ENCODE measurements at places on chromosomes 13 and 19.

DNA sequence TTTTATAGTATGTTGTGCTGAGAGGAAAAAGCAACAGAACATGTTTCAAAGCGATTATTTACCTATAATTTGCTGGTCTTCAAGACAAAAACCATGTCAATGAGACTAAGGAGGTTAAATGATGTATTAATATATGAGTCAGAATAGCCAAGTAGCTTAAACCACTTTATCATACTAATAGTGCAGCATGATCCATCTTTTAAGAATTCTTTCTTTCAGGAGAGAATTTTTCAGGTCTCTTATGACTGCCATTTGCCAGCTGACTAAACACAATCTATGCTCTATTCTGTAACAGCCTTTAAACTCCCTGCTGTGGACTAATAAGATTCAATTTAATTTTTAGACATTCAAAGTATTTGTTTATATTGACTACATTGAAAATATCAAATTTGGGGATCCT, 93.7 kb downstream of the TRPC4 start:
- DNase-seq = no peak

DNA sequence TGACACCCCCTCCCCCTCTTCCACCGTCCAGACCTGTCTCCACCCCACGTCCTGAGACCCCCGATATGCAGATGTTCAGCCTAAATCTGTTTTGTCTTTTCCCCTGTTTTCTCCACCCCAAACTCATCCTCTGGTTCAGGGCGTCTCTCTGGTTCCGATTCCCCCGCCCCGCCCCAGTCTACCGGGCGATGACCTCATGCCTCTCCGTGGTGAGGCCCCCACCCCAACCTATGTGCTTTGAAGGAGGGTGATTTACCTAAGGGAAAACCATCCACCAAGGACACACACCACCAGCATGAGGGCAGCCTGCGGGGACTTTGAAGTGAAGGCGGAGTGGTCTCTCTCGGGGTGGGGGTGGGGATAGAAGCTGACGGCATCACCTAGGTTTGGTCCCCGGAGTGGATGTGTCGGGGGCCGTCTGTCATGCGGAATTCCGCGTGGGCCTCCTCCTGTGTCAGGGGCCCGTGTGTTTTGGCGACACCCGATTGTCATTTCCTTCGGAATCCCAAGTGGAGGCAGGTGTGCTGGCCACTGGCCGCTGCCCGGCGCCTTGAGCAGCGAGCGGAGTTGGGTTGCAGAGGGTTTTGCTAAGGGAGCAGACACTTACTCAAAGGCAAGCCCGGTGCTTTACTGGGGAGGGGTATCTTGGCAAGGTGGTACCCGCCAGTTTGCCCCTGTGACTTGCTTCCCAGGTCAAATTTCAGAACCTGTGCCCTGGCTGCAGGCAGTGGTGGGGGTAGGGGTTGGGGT, 1.4 kb downstream of the FZR1 start:
- DNase-seq = no peak

DNA sequence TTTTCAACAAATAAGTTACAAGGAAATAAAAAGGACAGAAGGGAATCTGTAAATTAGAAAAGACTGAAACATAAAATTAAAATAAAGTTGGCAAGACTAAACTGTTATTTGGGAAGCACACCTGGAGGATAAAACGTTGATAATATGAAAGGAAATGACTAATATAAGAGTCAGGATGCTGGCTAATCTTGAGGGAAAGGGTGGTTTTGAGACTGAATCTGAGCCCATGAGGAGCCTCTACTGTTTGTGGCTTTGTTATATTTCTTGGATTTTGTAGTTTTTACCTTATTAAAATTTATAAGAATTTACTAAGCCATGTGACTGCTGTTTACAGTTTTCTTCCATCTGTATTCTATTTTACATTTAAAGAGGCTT, 718.0 kb upstream of the SPRY2 start:
- DNase-seq = no peak

GRCh38 chr19:29449371-29449770, 76.4 kb upstream of the VSTM2B start:
- DNase-seq = no peak

GRCh38 chr19:16671652-16672274, 10.8 kb downstream of the TMEM38A start:
- DNase-seq = no peak

GRCh38 chr13:97810152-97810551, 143.3 kb upstream of the IPO5 start:
- DNase-seq = no peak

DNA sequence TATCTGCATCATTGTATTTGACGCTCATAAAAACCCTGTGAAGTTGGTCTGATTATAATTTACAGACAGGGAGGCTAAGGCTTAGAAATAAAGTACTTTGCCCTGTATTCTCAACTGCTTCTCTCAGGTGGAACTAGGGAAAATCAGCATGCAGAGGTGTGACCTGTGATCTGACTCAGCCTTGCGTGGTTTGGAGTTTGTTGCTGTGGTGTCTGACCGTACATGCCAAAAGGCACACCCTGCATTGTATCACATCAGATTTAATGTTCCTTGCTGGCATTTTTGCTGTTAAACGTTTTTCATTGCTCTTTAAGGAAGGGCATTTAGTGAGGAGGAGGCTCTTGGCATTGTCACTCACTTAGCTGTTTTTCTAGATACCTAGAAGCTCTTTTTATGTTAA, 58.8 kb upstream of the C1QTNF9B start:
- DNase-seq = no peak

- DNase-seq = no peak
These were observed 255.4 kb downstream of the NDFIP2 start for GRCh38 chr13:79736356-79736755.

All from SIG-M5 (cell line).